ENCODE measurements at places on chromosomes 1 and 21. TPM values are rescaled to one million over a fixed set of nuclear protein-coding genes. Genes with fewer than 3 reads are reported as not detected.

- no peak overlapping the region for H3K4me3 ChIP-seq
- H3K27ac ChIP-seq, result peak overlapping the region; percentile 88
- H3K36me3 ChIP-seq, result no peaks in the 10 kb centered on the region
- no peaks in the 10 kb centered on the region for H3K27me3 ChIP-seq
- H3K4me1 ChIP-seq, result peaks cover 22% of the 10 kb centered on the region
- DNase-seq, result no peak
These were observed 73.3 kb downstream of the NVL start for GRCh38 chr1:224256640-224257039.

DNA sequence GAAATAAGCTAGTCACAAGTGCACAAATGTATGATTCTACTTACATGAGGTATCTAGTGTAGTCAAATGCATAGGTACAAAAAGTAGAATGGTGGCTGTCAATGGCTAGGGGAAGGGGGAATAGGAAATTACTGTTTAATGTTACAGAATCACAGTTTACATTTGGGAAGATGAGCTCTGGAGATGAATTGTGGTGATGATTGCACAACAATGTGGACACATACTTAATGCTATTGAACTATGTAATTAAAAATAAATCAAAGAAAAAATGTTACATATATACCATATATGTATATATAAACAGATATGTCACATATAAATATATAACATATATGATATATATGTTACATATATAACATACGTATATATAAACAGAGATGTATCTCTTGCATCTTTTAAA lies 39.4 kb downstream of the VAV3 start:
- peaks cover 75% of the 10 kb centered on the region for H3K4me1 ChIP-seq
- no peak for DNase-seq
- H3K36me3 ChIP-seq, result peaks cover 9% of the 10 kb centered on the region
- H3K27ac ChIP-seq, result no peak overlapping the region
- H3K4me3 ChIP-seq, result peak overlapping the region; percentile 28

GRCh38 chr1:47563201-47563600 lies 125.4 kb downstream of the FOXD2 start:
- DNase-seq, result no peak
- no peaks in the 10 kb centered on the region for H3K36me3 ChIP-seq
- no peak overlapping the region for H3K4me3 ChIP-seq
- peaks cover 6% of the 10 kb centered on the region for H3K27me3 ChIP-seq
- H3K27ac ChIP-seq, result no peak overlapping the region

- peaks cover 11% of the 10 kb centered on the region for H3K36me3 ChIP-seq
- H3K4me1 ChIP-seq, result peaks cover 6% of the 10 kb centered on the region
- no peaks in the 10 kb centered on the region for H3K27me3 ChIP-seq
These were observed 6.9 kb downstream of the AKR1A1 start for GRCh38 chr1:45557422-45557944.

The CLCA1 gene
- not detected for total RNA-seq

DNA sequence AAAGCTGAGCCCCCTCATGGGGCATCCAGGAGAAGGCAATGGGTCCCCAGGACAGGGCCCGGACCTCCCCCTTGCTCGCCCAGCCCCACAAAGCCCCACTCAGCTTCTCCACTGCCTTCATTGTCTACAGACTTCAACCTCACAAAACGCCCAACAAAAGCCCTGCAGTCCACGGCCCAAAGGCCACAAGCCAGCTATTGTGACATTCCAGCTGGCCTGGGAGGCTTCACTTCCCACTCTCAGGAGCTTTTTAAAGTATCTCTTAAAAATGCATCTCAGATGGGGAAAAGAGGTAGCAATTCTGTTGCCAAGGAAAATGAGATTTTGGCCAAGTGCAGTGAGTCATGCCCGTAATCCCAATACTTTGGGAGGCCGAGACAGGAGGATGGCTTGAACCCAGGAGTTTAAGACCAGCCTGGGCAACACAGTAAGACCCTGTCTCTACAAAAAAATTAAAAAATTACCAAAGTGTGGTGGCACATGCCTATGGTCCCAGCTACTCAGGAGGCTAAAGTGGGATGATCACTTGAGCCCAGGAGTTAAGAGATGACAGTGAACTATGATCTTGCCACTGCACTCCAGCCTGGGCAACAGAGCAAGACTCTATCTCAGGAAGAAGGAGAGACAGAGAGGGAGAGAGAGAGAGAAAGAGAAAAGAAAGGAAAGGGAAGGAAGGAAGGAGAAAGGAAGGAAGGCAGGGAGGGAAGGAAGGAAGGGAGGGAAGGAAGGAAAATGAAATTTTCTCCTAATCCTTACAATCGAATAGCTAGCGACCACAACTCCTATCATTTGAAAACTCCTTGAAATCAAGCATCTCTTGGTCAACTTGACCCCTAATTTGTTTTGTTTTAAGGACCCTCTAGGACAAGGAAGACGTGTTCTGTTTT lies 31.4 kb upstream of the TARDBP start:
- no peak for DNase-seq
- no peaks in the 10 kb centered on the region for H3K36me3 ChIP-seq
- peaks cover 15% of the 10 kb centered on the region for H3K4me1 ChIP-seq
- H3K27ac ChIP-seq, result no peak overlapping the region
- peaks cover 12% of the 10 kb centered on the region for H3K27me3 ChIP-seq

DNA sequence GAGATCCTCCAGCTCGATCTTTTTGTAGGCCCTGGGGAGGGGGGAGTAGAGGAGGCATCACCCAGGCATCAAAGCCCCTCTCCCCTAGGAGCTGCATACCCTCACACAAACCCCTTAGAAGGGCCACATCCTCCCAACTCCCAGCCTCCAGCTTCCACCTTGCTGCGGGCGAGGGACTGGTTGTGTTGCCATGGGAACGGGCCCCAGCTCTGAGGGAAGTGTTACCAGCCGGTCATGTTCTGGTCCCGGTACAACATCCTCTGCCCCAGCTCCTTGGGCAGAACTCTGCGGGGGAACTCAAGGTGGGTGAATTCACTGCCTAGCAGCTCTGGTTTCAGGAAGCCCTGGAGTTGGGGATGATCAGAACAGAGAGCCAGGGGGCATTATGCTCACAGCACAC lies 4.1 kb downstream of the PPM1J start:
- peaks cover 30% of the 10 kb centered on the region for H3K27me3 ChIP-seq
- peaks cover 26% of the 10 kb centered on the region for H3K4me1 ChIP-seq
- DNase-seq, result peak; percentile 47

Data from endothelial cell (in vitro differentiated cells).